Frontal cortex (tissue), 4 donors: ENCODE measurements at places on chromosomes 5 and 9. TPM values are rescaled to one million over a fixed set of nuclear protein-coding genes. Genes with fewer than 3 reads are reported as not detected.

DNA sequence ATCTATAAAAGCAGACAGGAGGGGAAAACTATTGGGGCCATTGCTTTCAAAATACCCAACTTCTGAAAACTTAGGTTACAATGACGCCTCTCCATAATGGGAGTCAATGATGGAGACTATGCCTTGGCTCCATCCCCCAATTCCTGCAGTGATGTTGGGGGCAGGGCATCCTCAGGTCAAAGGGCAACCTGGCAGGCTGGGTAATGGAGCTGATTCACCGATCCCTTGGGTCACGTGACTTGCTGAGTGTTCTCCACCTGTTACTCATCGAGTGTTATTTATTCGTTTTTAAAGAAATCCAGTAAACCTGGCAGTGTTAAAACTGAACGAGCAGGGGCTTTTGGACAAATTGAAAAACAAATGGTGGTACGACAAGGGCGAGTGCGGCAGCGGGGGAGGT, 244.4 kb downstream of the FAM114A2 start:
- no peak for DNase-seq

FOXI1 gene
- total RNA-seq, result not detected

CFAP77 gene
- not detected for total RNA-seq

NOXA1 gene
- 1.2 TPM for total RNA-seq

- DNase-seq, result no peak
Measured at GRCh38 chr9:32011049-32011448, 373.4 kb upstream of the ACO1 start.

- no peak for DNase-seq
Measured at GRCh38 chr9:89037346-89037745, 46.1 kb downstream of the S1PR3 start.

GTF2H2 gene
- 34.2 TPM for total RNA-seq

DNA sequence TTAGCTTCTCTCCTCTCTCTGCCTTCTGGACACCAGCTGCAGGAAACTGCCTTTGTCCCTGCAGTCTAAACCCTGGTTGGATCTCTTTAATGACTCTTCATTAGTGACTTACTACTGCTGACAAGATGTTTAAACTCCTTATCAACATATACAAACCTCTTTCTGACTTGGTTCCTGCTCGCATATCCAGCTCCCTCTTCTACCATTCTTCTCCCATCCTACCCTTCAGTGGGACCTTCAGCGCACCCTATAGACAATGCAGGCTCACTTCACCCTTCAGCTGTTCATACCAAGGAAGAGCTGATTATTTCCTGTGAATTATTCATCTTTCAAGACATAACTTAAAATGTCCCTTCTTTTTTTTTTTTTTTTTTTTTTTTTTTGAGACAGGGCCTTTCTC, 436.5 kb downstream of the KIAA0825 start:
- DNase-seq, result no peak

MYMK gene
- total RNA-seq, result not detected

- DNase-seq, result no peak
Measured at GRCh38 chr9:106481013-106481609, 381.9 kb upstream of the ZNF462 start.

DNA sequence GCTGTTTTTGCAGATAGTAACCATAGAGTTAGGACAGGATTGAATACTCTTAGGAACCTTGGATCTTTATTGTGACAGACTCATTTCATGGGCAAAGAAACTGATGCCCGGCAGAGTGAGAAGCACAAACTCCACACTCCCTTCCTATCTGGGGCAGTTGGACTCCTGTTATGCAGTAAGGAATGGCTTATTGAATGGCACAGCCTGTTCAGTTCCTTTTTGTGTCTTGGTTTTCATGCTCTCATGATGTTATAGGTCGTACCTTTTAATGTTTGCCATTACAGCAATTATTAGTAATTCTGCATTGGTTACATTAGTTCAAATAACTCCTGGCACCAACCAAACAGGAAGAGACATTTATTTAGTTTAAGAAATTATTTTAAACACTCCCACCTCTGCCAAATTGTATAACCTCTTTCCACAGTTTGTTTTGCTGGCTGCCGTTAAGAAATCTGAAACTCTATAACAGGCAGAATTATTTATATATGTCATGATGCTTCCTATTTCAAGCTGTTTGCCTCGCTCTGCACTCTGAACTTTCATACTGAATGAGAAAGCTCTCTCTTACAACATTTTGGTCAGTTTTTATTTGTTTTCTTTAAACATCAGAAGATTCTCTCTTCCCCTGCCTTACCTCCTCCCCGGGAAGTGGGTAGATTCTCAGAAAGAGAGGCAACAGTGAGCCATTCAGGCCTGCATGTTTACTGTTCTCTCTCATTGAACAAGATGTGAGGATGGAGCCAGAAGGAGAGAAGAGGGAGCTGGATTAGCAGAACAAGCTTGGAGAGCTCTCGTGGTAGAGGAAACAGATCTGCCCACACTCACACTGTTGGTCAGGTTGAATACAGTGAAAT, 144.4 kb downstream of the ARHGEF28 start:
- DNase-seq, result no peak

- no peak for DNase-seq
Measured at GRCh38 chr5:169142264-169142970, 158.5 kb downstream of the SLIT3 start.

DNA sequence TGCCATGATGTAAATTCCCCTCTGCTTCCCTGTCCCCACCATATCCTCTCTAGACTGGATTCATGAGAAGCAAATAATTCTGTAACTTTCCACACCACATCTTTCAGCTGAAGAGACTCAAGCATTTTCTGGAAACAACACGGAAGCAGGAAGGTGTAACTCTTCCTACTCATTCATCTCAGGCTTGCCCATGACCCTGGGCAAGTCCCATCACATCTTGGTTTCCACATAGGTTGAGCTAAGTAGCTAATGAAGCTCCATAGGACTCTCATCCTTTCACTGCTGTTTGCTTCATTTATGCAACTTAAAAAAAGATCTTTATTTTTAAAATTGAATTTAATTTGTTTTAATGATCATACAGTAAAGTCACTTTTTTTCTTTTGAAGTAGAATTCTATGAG, 32.7 kb upstream of the STARD4 start:
- no peak for DNase-seq

IL33 gene
- total RNA-seq, result 8.6 TPM

- DNase-seq, result no peak
Measured at GRCh38 chr5:154771383-154771901, 16.3 kb downstream of the LARP1 start.

DNA sequence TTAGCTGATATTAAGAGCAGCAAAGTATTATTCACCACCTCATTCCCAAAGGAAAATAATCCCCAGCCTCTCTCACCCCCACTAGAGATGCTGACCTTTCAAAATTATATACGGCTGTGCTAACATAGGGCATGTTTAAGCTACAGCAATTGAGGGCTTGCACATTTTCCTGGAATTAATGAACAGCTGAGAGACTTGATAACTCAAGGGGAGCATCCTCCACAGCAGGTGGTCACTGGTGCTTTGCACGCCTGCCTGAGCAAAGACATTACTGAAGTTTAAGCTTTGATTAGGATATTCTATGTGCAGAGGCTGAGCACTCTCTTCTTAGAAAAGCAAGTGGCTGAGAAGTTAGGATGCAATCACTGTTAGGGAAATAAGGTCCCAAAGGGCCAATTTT, 230.9 kb downstream of the FAM114A2 start:
- DNase-seq, result no peak

DNA sequence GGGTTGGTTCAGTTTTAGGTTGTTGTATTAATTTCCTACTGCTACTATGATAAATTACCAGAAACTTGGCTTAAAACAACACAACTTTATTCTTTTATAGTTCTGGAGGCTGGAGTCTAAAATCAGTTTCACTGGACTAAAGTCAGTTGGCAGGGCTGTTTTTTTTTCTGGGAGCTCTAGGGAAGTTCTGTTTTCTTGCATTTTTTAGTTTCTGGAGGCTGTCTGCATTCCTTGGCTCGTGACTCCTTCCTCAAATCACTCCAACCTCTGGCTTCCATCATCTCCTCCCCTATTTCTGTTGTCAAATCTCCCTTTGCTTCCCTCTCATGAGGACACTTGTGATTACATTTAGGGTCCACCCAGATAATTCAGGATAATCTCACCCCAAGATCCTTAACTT, 51.3 kb upstream of the SUB1 start:
- no peak for DNase-seq

SYNPO gene
- total RNA-seq, result 3.7 TPM

MAN2A1 gene
- total RNA-seq, result 74.6 TPM

- no peak for DNase-seq
Measured at GRCh38 chr5:33037076-33037475, 326.0 kb downstream of the NPR3 start.

TLX3 gene
- total RNA-seq, result not detected

GRCh38 chr5:62460578-62460983, 48.0 kb downstream of the IPO11 start:
- DNase-seq, result peak; percentile 27

FREM1 gene
- 3.3 TPM for total RNA-seq

SAXO1 gene
- total RNA-seq, result not detected

- no peak for DNase-seq
Measured at GRCh38 chr5:135342551-135342875, 56.5 kb downstream of the MACROH2A1 start.

SLC6A7 gene
- 2.9 TPM for total RNA-seq

GRCh38 chr9:3475300-3476020, 50.3 kb downstream of the RFX3 start:
- DNase-seq, result no peak

DNA sequence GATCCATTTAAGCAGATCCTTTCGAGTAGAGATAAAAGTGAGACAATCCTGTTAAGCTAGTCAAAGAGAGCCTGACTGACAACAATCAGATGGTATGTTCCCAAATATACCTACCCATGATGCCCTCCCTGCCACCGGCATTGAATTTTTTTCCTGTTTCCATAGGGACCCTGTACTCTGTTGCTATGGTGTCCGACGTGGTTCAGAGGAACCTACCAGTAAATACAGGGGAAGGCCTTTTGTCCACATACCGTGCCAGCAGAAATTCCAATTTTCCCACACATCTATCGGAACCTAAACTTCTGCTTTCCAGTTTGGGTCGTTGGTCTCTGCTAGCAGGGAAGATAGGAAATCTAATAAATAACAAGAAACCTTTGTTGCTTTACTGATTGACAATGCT, 64.7 kb downstream of the MEGF10 start:
- no peak for DNase-seq

DNA sequence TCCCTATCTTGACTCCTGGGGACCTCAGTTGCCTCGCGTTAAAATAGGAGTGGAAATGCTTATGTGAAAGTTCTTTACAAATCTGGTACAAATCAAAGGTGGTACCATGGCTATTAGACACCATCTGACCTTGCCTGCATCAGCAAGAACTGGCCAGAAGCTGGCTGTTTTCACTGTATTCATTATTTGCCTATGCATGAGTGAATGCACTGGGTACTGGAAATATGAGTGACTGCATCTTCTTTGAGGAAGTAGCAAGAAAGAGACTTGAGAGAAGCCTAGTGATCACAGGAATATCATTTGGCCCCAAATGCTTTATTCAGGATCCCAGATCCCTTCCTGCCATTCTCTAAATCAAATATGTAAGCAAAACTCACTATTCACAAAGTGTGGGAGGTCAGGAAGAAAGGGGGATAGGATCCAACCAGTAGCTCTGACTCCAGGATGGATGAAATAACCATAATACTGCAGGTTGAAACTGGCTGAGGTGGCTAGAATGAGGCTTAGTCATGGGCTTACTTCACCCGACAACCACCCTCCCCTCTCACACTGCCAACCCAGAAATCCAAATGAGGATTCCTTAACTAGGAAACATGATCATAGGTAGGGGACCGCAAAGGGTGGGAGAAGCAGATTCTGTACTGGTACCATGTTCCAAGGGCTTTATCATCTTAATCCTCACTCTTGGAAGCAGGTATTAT, 56.7 kb downstream of the FAM114A2 start:
- no peak for DNase-seq

DNA sequence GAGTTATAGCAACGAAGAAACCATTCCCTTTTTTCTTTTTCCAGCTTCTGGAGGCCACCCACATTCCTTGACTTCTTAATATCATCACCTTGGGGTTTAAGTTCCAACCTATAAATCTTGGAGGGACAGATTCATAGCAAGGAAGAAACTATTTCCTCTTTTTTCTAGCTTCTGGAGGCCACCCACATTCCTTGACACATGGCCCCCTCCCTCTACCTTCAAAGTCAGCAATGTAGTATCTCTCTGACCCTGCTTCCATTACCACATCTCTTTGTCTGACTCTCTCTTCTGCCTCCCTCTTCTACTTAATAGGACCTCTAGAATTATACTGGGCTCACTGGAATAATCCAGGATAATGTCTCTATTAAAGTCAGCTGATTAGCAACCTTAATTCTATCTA, 34.7 kb upstream of the SHISAL2B start:
- no peak for DNase-seq

GRCh38 chr5:66826263-66826662, 230.1 kb downstream of the MAST4 start:
- DNase-seq, result no peak

- DNase-seq, result no peak
Measured at GRCh38 chr9:110161940-110162339, 46.0 kb downstream of the C9orf152 start.

DNA sequence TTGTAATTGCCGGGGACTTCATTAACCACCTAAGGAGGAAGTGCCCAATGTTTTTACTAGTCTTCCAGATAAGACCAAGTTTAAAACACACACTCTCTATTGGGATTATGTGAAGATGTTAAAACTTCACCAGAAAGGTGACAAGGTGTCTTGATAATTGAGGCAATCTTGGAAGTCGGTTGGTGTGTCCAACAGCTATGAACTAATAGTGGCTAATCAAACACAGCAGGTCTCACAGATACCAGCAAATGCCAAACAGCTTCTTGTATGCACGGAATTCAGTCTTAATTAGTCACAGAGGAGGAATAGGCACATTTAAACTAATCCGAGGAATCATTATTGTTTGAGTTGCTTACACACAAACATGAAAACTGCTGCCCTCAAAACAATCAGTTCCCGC, 214.5 kb downstream of the SEC61B start:
- no peak for DNase-seq

DNA sequence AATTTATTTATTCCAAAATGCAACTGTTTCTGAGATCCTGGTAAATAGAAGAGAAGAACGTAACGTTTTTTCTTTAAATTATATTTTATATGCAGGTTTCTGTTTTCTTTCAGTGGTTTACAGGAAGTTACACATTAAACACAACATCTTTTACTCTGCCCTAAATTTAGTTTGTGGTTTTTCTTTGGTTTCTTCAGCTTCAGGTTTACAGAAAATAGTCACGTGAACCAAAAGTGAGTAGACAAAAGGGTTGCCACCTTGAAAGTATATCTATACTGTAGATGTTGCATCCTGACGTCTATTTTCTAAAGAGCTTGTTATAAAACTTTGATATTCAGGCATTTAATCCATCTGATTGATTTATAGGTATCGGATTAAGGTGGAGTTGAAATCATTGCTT, 1236.6 kb downstream of the MAT2B start:
- no peak for DNase-seq

DNA sequence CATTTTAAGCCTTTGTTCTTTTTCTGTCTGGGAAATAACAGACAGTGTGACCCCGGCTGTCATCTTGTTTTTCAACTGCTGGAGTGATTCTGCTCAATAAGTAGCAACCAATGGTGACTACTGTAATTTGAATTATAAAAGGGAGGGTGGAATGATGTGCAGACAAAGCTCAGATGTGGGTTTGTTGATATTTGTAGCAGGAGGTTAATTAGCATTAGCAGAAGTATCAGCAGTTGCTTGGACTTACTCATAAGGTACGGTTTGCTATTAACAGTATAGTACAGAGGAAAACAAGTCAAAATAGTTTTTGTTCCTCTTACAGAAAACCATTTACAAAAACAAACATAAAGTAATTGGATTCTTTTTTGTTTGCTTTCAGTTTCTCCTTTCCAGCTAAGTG, 140.4 kb downstream of the TUSC1 start:
- DNase-seq, result no peak

FBXO4 gene
- 20.4 TPM for total RNA-seq

GRIA1 gene
- 207 TPM for total RNA-seq

GRCh38 chr5:135323701-135324132, 75.3 kb downstream of the MACROH2A1 start:
- no peak for DNase-seq
